ENCODE measurements at places on chromosomes 4 and X. TPM values are rescaled to one million over a fixed set of nuclear protein-coding genes. Genes with fewer than 3 reads are reported as not detected.

GRCh38 chr4:39713691-39714090 lies 15.8 kb downstream of the UBE2K start:
- DNase-seq, result peak; percentile 18
- H3K36me3 ChIP-seq, result no peaks in the 10 kb centered on the region
- H3K27ac ChIP-seq, result no peak overlapping the region
- H3K4me3 ChIP-seq, result no peak overlapping the region

Gene USP17L11
- not detected for polyA plus RNA-seq

Gene GYPE
- 0.74 TPM for polyA plus RNA-seq

Gene RBPJ
- 13.8 TPM for polyA plus RNA-seq

Gene SYTL4
- 2.3 TPM for polyA plus RNA-seq

DNA sequence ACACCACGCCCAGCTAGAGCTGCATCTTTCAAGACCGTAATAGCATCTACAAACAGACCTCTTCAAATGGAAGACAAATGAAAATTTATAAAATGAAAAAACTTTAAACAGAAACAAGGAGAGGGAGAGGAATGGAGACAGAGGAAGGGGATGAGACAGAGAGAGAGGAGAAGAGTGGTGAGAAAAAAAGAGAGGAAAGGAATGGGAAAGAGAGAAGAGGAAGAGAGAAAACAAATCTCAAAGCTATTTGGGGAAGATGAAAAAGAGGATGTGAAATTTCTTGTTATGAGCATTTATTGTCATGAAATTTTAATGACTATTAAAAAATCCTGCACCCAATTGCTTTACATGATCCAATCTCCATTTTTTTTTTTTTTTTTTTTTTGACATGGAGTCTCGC lies 726.9 kb downstream of the GRID2 start:
- H3K36me3 ChIP-seq, result no peaks in the 10 kb centered on the region
- no peaks in the 10 kb centered on the region for H3K4me1 ChIP-seq
- no peak for DNase-seq
- no peak overlapping the region for H3K4me3 ChIP-seq

GRCh38 chr4:54929459-54929858 lies 195.9 kb downstream of the KDR start:
- no peaks in the 10 kb centered on the region for H3K4me1 ChIP-seq
- peak; percentile 55 for DNase-seq
- H3K4me3 ChIP-seq, result no peak overlapping the region
- no peak overlapping the region for H3K27ac ChIP-seq
- no peaks in the 10 kb centered on the region for H3K27me3 ChIP-seq

Gene SLC49A3
- 0.05 TPM for polyA plus RNA-seq

Gene DCLK2
- polyA plus RNA-seq, result 10.1 TPM

Gene STOX2
- polyA plus RNA-seq, result 0.49 TPM

GRCh38 chr4:142528433-142528832 lies 317.7 kb downstream of the INPP4B start:
- no peaks in the 10 kb centered on the region for H3K27me3 ChIP-seq
- H3K4me3 ChIP-seq, result no peak overlapping the region
- no peak for DNase-seq

Gene SPRY1
- polyA plus RNA-seq, result 12.4 TPM

GRCh38 chr4:82380344-82380743 lies 6.6 kb upstream of the HNRNPD start:
- no peaks in the 10 kb centered on the region for H3K4me1 ChIP-seq
- H3K36me3 ChIP-seq, result no peaks in the 10 kb centered on the region
- no peak for DNase-seq
- H3K27me3 ChIP-seq, result no peaks in the 10 kb centered on the region
- H3K4me3 ChIP-seq, result no peak overlapping the region

- H3K27ac ChIP-seq, result no peak overlapping the region
- no peaks in the 10 kb centered on the region for H3K4me1 ChIP-seq
- no peaks in the 10 kb centered on the region for H3K36me3 ChIP-seq
- H3K4me3 ChIP-seq, result no peak overlapping the region
- DNase-seq, result peak; percentile 30
These were observed 68.0 kb upstream of the MSX1 start for GRCh38 chr4:4791299-4792111.

DNA sequence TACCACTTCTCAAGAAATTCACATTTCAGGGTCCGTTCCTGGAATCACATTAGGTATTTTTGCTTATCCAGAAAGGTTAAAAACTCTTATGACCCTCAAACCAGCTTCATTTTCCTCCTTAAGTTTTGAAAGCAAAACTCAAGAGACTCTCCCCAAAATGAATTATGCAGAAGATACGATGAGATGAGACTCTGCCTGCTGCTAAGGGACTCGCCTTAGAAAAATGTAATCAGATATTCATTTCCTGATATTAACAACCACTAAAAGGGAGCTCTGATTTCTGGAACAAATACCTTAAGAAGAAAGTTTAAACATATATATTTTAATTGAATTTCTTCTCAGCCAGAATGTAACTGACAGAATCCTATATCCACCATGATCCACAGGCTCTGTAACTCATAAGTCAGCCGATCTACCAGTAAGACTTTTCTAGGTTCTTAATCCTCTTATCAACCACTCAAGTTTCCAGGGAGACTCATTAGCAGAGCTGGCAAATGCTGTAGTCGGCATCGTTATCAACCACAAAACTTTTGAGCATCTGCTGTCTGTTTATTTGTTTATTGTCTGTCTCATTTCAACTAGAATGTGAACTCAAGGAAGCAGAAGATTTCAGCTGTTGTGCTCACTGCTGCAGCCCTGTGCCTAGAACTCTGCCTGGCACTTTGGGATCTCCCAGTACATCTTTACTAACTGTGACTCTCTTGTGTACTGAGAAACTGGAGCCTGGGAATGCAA lies 112.5 kb downstream of the LDB2 start:
- no peak overlapping the region for H3K4me3 ChIP-seq
- DNase-seq, result no peak
- H3K36me3 ChIP-seq, result no peaks in the 10 kb centered on the region

Gene CTPS2
- polyA plus RNA-seq, result 6.1 TPM

GRCh38 chrX:104137496-104137895 lies 19.3 kb downstream of the SLC25A53 start:
- H3K4me1 ChIP-seq, result no peaks in the 10 kb centered on the region
- DNase-seq, result no peak
- no peaks in the 10 kb centered on the region for H3K27me3 ChIP-seq
- no peaks in the 10 kb centered on the region for H3K36me3 ChIP-seq
- no peak overlapping the region for H3K27ac ChIP-seq

GRCh38 chrX:136936183-136936549 lies 55.6 kb upstream of the RBMX start:
- H3K36me3 ChIP-seq, result no peaks in the 10 kb centered on the region
- H3K4me1 ChIP-seq, result no peaks in the 10 kb centered on the region
- no peak for DNase-seq
- no peaks in the 10 kb centered on the region for H3K27me3 ChIP-seq

Gene TLR10
- polyA plus RNA-seq, result not detected

Gene SLC10A6
- not detected for polyA plus RNA-seq

DNA sequence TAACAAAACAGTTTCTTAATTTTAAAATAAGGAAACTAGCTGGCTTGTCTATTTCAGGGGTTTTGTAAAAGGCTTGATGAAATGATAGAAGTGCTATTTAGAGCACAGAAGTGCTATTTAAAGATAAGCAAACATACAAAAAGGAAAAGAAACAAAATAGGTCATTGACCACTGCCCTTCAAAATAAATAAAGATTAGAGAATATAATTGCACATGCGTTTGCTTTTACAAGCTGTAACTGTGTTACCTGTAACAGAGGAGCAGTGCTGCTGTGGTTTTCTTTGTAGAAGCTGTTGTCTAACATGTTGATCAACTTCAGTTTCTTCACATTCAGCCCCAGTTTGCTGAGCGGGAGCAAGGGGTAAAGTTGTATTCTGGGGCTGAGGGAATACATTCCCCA lies 63.5 kb downstream of the WNK3 start:
- H3K27me3 ChIP-seq, result no peaks in the 10 kb centered on the region
- no peaks in the 10 kb centered on the region for H3K4me1 ChIP-seq
- no peak for DNase-seq
- no peak overlapping the region for H3K4me3 ChIP-seq

DNA sequence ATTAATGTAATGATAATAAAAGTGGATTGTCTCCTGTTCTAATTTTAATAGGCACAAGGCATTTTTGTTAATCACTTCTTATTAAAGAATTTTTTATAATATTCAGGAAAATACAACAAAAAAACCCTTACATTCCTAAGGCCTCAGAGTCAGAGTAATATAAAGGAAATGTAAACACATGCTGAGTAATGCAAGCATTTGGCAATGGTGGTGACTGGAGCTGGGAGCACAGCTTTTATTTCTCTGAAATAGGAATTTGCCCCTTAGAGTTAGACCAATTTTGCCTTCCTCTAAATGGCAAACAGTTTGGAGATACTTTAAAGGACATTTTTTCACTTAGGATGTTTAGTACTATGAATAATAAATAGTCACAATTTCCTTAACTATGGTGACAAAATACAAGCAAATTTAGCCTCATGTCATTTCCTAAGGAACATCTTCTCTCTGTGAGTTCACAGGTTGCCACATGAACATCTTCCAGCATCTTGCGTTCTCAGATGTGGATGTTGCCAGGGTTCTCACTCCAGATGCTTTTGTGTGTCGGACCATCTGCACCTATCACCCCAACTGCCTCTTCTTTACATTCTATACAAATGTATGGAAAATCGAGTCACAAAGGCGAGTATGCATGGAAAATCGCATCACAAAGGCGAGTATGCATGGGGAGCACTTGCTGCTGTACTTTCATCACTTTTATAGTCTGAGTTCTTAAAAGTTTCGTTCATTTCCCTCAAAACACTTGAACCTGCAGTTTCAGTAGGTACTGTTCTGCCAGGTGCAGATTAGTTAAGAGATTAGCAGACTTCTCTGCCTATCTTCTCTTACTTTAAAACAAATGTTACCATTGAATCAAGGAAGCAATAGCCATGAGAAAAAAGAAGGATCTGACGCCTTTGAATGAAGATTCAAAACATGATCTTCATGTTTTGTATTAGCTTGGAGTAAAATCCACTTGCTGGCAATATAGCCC lies 15.9 kb upstream of the F11 start:
- H3K4me1 ChIP-seq, result no peaks in the 10 kb centered on the region
- no peaks in the 10 kb centered on the region for H3K27me3 ChIP-seq
- no peak overlapping the region for H3K27ac ChIP-seq
- H3K4me3 ChIP-seq, result no peak overlapping the region
- no peak for DNase-seq

Gene AKAP14
- 0.23 TPM for polyA plus RNA-seq

DNA sequence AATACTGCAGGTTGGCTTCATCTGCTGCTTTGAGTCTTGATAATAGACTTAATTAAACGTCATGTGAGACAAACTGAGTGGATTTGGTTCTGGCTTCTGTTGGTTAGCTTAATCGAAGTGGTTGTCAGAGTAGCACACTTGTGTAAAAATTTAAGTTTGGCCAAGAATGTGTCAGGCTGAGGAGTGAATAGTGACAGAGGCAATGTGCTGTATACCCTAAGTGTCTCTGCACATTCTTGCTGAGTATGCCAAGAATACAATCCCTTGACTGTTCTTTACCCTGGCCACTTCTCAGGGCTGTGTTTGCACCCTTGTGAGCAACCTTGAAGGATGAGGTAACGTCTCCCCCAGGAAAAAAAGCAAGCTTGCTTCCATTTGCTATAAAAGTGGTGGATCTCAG lies 14.9 kb downstream of the RPS3A start:
- H3K4me1 ChIP-seq, result no peaks in the 10 kb centered on the region
- peak overlapping the region; percentile 8 for H3K27ac ChIP-seq
- no peak for DNase-seq
- peaks cover 25% of the 10 kb centered on the region for H3K36me3 ChIP-seq

- H3K4me1 ChIP-seq, result no peaks in the 10 kb centered on the region
- H3K36me3 ChIP-seq, result no peaks in the 10 kb centered on the region
- no peaks in the 10 kb centered on the region for H3K27me3 ChIP-seq
- no peak overlapping the region for H3K4me3 ChIP-seq
- H3K27ac ChIP-seq, result no peak overlapping the region
These were observed 6.3 kb upstream of the ARHGEF38 start for GRCh38 chr4:105546086-105546485.

DNA sequence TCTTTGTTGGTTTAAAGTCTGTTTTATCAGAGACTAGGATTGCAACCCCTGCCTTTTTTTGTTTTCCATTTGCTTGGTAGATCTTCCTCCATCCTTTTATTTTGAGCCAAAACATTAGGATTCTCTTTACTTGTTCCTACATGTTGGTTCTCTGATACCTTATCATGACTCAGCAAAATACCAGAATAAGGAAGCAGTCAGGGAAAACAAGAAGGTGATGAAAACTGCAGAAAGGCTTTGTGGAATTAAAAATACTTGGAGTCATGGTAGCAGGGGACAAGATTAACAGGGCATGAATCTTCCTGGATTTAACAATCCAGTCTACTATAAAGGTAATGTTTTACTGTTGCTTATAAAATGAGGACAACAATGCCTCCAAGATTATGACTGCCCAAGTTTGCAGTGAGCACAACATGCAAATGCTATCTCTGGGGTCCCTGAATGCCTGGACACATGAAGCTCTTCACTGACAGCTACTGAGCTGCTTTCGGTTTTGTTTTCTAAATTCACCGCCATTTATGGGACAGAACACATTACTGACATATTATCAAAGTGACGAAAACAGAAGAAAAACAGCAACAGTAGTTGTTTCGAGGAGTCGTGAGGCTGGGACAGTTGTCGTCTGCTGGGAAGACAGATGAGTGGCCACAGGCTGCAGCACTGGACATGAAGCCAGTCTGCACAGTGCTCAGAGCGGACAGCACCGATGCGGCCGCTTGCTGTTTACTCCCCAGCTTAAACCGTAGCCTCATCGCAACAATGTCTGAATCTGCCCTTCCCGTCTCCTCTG lies 174.5 kb upstream of the DKK2 start:
- H3K27me3 ChIP-seq, result no peaks in the 10 kb centered on the region
- DNase-seq, result no peak
- H3K4me1 ChIP-seq, result peaks cover 27% of the 10 kb centered on the region
- H3K4me3 ChIP-seq, result no peak overlapping the region
- H3K36me3 ChIP-seq, result no peaks in the 10 kb centered on the region
- H3K27ac ChIP-seq, result peak overlapping the region; percentile 100

Gene CNKSR2
- 0.03 TPM for polyA plus RNA-seq

Gene FAM9B
- polyA plus RNA-seq, result 0.06 TPM

- peaks cover 5% of the 10 kb centered on the region for H3K4me1 ChIP-seq
- H3K4me3 ChIP-seq, result no peak overlapping the region
- no peaks in the 10 kb centered on the region for H3K27me3 ChIP-seq
These were observed 156.0 kb upstream of the ANKRD50 start for GRCh38 chr4:124868495-124868894.

Gene ELK1
- polyA plus RNA-seq, result 14.6 TPM

DNA sequence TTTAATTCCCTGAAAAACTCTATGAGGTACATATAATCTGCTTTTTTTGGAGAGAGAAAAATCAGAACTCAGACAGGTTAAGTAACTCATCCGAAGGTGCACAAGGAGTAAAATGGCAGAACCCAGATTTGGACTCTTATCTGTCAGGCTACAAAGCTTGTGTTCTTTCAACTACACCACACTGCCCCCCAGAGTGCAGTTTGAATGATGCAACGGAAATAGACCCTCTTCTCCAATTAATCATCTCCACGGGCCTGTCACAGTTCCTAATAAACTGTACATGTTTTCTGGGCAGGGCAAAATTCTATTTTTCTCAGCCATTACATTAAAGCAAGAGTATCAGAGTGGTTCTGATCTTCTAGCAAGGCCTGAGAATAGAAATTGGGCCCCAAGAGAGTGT lies 35.3 kb upstream of the DCX start:
- H3K4me1 ChIP-seq, result no peaks in the 10 kb centered on the region
- no peaks in the 10 kb centered on the region for H3K36me3 ChIP-seq
- peak; percentile 20 for DNase-seq
- H3K27me3 ChIP-seq, result no peaks in the 10 kb centered on the region
- H3K27ac ChIP-seq, result no peak overlapping the region

Data from SK-N-SH (cell line).